Fibroblast of skin of left quadriceps (primary cell): ENCODE measurements at places on chromosomes 7 and 10.

DNA sequence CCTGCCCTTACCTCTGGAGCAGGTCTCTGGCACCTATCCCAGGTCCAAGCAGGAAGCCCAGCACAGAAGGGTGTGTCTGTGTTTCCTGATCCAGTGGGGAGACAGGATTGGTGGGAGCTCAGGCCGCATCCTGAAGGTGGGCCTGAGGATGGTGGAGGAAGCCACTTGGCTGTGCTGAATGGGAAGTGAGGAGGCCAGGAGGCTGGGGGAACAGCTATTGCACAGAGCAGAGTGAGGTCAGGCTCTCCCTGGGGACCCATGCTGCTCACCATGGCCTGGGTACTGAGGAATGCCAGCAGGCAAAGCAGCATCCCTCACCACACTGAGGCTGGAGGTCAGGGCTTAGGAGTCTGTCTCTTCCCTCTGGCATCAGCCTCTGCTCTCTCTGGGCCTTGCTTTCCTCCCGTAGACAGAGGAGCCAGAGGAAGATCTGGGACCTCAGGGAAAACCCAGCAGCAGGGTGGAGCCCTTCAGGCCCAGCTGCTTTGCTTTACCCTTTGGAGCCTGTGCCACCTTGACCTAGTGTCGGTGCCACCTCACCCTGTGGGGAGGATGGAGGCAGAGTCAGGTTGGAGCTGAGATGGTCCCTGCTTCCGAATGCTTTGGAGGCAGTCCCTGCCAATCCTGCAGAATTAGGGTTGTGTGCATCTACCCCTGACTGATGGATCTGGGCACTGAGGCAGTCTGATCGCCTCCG lies 39.0 kb downstream of the CDH23 start:
- DNase-seq: no peak

DNA sequence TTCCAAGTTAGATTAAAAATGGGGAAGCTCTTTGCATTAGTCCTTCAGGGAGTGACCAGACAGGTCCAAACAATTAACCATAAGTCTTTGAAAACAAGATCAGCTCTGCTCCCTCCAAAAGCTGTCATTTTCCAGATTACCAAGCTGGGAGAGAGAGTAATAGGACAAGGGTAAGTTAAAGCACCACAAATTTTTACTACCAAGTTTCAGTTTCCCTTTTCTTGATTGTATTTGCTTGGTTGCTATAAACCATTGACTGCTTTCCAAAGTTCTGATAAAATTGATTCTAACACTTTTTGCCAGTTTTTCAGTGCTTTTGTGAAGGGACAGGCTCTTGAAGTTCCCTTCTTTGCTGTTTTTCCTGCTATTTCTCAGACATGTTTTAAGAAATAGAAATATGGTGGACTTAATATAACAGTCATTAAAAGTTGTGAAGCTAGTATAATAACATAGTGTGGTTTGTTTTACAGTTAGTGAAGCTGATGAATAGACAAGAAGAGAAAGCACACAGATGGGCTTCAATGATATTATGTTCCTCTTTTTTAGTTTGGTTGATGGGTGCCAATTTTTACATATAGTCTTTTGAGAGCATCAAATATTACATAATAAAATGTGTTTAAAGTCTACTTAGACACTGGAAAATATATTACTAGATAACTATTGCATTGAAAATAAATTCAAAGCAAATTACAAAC lies 40.0 kb upstream of the ZNF365 start:
- no peak for DNase-seq

- no peak for DNase-seq
These were observed 9.5 kb downstream of the C10orf53 start for GRCh38 chr10:49688920-49689319.

- no peak for DNase-seq
These were observed 93.5 kb downstream of the TNS3 start for GRCh38 chr7:47488201-47488968.

- peak; percentile 85 for DNase-seq
These were observed 30.4 kb downstream of the DDC start for GRCh38 chr7:50534690-50535290.

GRCh38 chr10:36457751-36458150 lies 667.6 kb upstream of the ANKRD30A start:
- no peak for DNase-seq

DNA sequence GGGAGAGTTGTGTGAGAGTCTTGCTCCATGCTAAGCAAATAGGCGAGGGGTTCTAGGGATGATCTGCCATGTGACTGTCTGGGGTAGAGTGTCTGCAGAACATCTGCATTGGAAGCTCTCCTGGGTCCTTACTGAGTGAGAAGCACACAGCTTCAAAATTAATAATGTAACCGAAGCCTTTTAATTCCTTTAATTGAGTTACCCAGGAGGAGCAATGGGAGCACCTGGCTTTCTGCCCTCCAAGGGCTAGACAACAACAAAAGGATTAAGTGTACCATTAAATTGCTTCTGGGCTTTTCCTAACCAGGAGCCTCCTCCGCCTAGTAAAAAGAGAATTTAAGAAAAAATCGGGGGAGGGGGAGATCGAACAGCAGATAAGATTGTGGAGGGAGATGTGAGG lies 102.0 kb upstream of the TBX20 start:
- DNase-seq: no peak

GRCh38 chr10:12639996-12640944 lies 290.9 kb downstream of the CAMK1D start:
- DNase-seq: no peak

GRCh38 chr10:94402204-94402842 lies at the start of gene TBC1D12:
TSS of gene TBC1D12 (plus strand) at chr10:94402541. CDS start at chr10:94402614, 73 bp downstream.
- DNase-seq: peak; percentile 86

- peak; percentile 25 for DNase-seq
These were observed 26.5 kb upstream of the NUB1 start for GRCh38 chr7:151315038-151315655.

- no peak for DNase-seq
These were observed 118.1 kb upstream of the PCBD1 start for GRCh38 chr10:71006506-71006905.

- no peak for DNase-seq
These were observed 50.1 kb upstream of the HDAC9 start for GRCh38 chr7:18445483-18445882.

DNA sequence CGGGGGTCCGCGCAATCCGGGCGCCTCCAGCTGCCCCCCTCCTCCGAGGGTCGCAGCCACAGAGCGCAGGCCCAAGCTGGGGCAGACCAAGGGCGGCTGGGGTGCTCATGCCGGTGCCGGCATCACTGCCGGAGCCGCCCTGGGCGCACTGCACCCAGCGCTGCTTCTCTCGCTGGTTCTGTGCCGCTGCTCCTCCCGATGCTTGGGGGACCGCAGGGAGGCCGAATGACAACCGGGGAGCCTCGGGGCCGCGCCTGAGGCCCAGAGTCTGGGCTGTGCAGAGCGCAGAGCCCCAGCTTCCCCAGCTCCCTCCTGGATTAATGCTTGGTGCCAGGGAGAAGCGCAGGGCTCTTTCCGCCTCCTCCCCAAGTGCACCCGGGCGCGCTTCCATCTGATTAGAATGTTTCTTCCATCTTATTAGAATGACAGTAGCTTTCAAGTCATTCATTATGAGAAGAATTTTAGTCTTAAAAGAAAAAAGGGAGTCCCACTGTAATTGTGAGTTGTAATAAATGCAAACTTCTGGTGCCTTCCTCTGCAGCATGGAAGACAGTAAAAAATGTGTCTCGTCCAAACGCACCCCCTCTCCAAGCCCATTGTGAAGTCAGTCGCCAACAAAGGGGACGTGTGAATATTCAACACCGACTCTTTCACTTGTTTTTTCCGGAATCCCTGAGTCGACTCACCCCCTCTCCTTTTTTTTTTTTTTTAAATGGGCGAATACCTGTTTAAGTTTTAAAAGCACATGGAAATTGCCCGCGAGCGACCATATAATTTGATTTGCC lies 19.5 kb upstream of the PTF1A start:
- no peak for DNase-seq

DNA sequence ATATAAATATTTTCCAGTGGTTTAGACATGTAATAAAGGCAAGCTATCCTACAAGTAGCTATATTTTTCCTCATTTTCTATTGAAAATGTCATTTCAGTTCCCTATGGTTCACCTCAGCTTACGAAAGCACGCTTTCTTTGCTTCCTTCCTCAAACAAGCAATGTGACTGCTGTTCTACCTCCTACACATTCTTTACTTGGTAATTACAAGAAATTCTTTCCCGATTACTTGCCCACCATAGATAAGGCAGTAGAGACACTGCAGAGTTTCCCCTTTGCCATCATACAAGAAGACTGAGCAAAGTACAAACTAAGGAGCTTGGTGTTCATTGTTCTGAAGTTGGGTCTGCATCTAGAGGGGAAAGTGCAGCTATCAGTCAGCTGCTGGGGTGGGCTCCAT lies 249.4 kb downstream of the CRPPA start:
- DNase-seq: no peak

DNA sequence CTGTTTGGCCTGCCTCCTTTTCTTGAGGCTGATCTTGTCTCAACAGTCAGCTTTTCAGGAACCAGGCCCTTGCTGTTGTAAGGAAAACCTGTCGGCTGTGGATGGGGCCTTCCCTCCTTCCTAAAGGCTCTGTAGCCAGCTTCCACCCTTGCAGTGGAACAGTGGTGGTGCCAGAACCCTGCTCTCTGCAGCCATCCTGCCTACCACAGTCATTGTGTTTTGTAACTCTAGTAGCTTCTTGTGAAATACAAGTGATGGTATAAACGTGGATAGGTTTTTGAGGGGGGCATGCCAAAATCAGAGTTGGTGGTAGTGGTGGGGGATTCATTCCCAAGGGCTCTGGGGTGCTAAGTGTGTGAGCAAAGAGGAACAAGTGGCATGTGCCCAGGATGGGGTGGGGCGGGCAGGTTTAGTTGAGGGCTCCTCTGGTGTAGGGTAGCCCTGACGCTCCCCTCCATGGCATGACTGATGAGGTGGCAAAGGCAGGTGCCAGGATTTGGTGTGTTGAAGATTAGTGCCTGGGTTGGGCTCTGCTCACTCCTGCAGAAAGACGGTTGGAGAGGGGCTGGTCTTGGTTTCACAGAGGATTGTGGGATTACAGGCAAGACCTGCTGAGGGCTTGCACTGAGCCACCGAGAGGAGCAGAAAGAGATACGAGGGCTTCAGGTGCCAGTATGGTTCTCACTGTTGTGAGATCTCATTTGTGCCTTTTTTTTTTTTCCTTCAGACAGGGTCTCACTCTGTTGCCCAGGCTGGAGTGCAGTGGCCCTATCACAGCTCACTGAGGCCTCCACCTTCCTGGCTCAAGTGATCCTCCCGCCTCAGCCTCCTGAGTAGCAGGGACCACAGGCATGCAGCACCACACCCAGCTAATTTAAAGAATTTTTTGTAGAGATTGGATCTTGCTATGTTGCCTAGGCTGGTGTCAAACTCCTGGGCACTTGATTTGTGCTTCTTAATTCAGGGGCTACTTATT lies 7.4 kb downstream of the TSPAN14 start:
- DNase-seq: no peak

- DNase-seq: no peak
These were observed 231.9 kb downstream of the MAD1L1 start for GRCh38 chr7:2000746-2001321.

DNA sequence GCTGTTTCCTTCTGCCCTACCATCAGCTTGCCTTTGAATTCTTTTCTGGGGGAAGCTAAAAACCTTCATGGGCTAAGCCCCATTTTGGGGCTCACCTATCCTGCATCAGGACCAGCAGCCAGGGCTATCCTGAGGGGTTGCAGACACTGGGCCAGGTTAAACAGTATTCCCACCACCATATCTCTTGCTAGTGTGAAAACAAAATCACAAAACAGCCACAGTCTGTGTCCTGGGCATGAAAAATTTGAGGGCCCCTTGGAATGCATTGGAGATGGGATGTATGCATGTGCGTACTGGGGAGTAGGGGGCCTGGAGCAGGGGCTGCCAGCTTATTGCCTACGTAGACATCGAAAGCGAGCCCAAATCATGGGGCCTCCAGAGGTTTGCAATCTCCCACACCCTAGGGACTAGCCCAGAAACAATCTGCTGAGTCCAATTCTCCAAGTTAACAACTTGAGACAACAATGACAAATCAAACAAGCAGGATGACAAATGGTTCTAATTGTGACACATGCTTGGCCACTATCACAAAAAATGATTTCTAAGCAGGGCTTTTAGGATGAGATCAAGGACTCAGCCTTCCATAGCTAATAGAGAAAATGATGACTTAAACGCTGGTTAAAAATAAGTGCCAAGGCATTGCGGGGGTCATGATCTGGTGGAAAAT lies 557.1 kb downstream of the KCNMA1 start:
- no peak for DNase-seq

DNA sequence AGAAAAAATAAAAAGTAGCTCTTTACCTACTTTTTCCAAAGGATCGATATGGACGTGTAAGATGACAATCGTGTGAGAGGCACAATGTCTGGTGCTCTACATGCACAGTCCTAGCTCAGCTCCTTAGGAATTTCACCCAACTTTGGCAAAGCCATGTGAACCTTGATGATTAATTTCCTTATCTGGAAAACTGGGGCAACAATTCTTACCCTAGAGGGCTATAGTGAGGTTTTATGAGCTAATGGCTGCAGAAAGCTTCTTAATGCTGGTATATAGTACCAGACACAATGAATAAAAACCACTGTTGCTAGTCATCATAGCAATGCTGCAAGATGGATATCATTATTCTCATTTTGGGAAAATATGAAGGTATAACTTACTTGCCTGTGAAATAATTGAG lies 202.7 kb downstream of the PARD3 start:
- DNase-seq: no peak

DNA sequence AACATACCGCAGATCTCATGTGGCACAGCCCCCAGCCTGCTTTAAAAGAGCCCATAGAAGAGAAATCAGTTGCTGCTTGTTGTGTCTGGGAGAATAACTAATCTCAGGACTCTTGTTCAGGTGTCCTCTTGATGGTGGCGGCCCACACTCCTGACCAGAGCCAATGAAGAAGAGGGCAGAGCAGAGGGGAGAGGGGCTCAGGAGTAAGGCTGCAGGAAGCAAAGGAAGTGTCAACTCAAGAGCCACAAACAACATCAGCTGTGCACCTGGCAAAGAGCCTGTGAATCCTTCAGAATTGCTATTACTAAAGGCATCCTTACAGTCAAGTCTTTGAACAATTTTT lies 59.8 kb upstream of the PTN start:
- no peak for DNase-seq

DNA sequence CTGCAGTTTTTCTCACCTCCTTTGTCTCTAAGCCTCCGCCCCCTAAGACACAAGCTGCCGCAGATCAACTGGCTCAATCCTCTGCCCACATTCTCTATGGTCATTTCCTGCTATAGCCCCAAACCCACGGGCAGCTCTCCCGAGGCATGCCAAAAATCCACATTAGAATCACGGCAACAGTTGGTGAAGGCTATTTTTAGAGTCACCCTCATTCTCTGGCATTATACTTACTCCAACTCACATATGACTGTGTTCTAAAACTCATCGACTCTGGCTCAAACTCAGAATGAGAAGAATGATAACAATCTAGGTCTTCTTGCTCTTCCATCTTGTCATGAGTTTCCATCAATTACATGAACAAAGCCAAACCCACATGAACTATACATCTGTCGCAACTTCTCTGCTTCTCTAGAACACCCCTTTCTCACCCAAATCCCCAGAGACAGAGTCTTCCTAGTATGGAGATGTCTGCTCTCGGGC lies 10.9 kb upstream of the KIAA1549 start:
- no peak for DNase-seq

- no peak for DNase-seq
These were observed 110.2 kb downstream of the MYO3A start for GRCh38 chr10:26044141-26044749.

GRCh38 chr7:33039257-33039902 lies 23.2 kb downstream of the NT5C3A start:
- no peak for DNase-seq

- DNase-seq: no peak
These were observed 701 bp downstream of the MTPAP start for GRCh38 chr10:30348378-30348776.

GRCh38 chr10:127298381-127298780 lies 102.0 kb upstream of the INSYN2A start:
- peak; percentile 46 for DNase-seq

- DNase-seq: no peak
These were observed 183.7 kb upstream of the ANK3 start for GRCh38 chr10:60573336-60573735.
